ENCODE measurements at places on chromosomes 5 and 9.

- DNase-seq: no peak
Observed at GRCh38 chr9:108612513-108612912, 243.3 kb downstream of the ACTL7B start.

GRCh38 chr9:113851873-113852272 is 24.2 kb upstream of the ZNF618 start:
- DNase-seq: no peak

GRCh38 chr9:126661521-126662251 is 48.0 kb downstream of the LMX1B start:
- DNase-seq: no peak

- DNase-seq: no peak
Observed at GRCh38 chr9:72384710-72385485, 19.9 kb upstream of the ZFAND5 start.

DNA sequence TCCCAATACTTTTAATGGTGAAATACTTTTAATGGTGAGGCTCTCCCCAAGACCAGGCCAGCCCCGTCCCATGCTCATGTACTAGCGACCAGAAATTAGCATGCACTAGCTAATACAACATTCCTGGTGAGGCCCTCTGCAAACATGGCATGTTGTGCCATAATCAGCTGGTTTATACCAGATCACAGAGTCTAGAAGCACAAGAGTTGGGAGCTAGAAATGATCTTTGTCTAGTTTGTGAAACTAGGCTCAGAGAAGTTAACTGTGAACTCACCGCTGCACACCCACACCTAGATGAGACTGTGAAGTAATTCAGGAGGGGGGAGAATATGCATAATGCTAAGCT is 37.4 kb downstream of the MTMR12 start:
- no peak for DNase-seq

DNA sequence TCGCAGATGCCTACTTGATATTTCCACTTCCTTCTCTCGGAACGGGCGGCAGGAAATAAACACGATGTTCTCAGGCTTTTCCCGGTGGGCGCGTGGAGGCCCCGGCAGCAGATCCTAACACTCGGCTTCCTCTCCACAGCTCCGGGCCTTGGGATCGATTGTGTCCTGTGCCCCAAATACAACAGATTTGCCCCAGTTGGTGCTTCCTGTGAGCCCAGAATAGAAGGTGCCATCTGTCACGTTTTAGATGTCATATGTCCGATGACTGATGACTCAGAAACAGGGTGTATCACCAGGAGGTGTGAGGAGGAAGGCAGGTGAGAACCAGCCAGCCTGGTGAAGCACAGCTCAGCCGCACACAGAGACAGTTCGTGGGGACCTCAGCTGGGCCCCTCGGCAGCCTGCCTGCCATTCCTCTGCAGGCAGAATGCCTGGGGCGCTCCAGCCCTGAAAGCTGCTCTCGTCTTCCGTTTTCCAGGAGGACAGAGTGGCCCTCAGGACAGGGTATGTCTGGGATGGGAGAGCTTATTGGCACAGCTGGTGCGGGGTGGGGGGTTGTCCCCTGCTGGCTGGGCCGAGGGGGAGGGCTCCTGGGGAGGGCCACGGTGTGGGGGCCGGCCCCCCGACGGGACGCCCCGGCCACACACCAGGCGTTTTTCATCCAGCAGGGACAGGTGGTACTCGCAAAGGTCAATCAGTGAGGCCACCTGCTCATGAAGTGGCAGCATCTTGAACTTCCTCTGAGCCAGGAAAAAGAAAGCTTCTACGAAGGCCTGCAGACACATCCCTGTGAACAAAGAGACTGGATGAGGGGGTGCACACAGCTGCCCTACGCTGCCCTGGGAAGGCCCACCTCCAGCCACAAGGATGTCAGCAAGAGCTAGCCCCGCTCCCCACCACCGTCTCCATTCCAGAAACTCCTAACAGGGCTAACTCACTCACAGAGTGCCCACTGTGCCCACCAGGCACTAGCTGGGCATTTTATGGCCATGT is 171.0 kb downstream of the DAB2IP start:
- DNase-seq: no peak

- no peak for DNase-seq
Observed at GRCh38 chr9:14347406-14348122, 33.6 kb upstream of the NFIB start.
